Right forelimb (tissue), 1 donor: ENCODE measurements at places on chromosomes 1 and 21.
A peak's percentile ranks its signal among the peaks of the same experiment; 100 is the strongest.

- no peak for DNase-seq
Measured at GRCh38 chr1:223076362-223076761, 66.7 kb downstream of the TLR5 start.

DNA sequence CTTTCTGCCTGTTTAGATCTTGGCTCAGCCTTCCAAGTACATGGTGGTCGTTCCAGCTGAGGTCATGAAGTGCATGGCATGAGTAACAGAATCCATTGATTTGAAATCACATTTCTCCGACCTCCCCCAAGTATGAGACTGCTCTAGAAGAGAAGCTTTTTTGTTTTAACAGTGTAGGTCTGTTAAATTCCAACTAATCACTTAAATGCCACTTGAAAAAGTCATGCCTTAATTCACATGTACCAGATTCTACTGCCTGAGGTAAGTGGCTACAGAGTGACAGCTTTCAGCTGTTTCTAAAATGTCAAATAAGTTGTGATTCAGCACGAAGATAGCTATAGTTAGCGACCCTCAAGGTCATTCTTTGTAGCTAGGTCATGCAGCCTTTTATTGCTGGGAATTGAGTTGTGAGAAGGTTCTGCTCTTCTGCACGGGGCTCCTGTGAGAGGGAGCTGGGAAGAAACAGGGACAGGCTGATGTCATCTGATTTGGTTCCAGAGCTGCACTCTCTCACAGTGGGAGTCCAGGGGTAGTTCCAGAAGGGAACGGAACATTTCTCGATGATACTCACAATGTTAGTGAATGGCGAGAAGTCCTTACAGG lies 112.7 kb downstream of the VPS13D start:
- DNase-seq = no peak

DNA sequence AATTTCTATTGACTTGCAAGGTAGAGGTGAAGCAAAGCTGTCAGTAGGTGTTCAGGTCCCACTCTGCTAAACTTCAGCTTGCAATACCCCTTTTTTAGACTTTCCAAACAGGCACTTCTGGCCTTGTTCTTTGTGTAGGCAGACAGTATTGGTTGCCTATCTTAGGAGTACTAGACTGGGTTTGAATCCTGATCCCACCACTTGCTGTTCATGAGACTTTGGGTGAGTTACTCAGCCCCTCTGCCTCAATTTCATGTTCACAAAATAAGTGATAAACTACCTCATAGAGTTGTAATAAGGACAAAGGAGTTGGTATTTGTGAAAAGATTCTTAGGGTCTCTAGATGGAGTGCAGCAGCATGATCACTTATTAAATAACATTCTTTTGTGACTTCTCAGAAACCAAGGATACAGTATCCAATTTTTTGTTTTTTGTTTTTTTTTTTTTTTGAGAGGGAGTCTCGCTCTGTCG lies 5.2 kb downstream of the RCC1 start:
- DNase-seq = no peak

GRCh38 chr1:100130552-100131077 lies 2.1 kb downstream of the SASS6 start:
- DNase-seq = no peak

- DNase-seq = peak; percentile 38
Measured at GRCh38 chr1:154784924-154785531, 85.1 kb downstream of the KCNN3 start.

GRCh38 chr1:1833456-1833855 lies 55.2 kb upstream of the NADK start:
- DNase-seq = no peak

- DNase-seq = no peak
Measured at GRCh38 chr1:175307160-175307559, 114.6 kb upstream of the KIAA0040 start.

DNA sequence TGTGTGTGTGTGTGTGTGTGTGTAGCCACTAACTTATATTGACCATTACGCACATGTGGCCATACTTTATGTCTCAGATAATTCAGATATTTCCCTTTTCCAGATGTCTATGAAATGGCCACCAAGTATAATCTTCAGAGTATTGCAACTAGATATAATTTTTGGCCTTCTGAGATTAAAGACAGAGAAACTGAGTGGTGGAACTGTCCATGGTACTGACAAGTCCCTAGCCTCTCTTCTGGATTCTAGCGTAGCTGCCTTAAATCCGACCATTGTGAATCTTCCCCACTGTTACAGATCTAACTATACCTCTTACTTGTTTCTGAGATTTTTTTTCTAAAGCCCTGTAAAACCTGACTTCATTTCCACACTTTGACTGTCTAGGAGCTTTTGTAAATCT lies 100.0 kb upstream of the SERTAD4 start:
- DNase-seq = no peak

DNA sequence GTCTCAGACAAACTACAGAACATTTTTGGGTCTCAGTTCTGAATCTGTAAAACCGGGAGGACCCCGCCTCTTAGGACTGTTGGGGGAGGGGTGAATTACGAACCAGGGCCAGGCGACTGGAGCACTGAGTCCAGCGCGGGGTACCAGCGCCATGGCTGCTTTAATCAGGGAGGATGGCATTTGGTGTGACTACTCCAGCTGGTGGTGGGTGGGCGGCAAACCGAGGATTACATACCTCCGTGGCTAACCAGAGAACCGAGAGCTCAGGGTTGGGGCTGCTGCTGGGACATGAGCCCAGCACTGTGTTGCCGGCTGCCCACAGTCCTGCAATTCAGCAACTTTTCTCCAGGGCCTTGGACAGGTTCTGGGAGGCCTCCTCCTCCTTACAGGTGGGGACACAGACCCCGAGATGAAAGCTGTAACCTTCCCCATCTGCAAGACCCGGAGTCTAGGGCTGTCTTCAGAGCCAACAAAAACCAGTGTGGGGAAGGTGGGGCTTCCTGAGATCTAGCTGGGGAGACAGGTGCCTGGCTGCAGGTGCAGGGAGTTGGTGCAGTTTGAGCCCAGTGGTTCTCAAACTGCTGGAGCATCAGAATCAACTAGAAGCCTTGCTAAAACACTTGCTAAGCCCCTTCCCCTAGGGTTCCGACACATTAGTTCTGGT lies 273.5 kb downstream of the FOXD2 start:
- DNase-seq = no peak

DNA sequence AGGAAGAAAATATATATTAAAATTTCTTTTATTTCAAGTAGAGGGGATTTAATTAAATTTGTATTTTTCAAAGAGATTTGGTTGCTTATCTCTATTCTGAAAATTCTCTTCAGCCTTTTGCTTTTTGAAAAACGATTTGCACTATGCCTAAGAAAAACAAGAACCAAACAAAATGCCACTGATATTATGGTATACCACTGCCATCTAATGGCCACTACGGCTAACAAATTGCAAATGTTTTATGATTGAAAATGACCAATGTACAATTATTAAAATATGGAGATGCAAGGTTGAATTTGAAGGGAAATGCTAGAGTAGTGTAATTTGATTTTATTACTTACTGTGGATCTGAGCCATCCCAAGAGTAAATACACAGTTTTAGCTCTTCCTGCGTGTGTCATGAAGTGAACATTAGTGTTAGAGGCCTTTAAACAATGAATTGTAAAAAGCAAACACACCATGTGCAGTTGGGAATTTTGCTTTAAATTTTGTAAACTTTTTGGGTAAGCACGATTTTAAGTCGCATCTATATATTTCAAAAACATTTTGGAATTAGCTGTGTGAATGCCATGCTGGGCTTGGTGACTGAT lies 137.4 kb upstream of the USP25 start:
- no peak for DNase-seq

GRCh38 chr21:41600116-41600515 lies 92.2 kb upstream of the TMPRSS2 start:
- no peak for DNase-seq

GRCh38 chr1:105102371-105102770 lies 1352.7 kb downstream of the AMY1C start:
- DNase-seq = no peak

DNA sequence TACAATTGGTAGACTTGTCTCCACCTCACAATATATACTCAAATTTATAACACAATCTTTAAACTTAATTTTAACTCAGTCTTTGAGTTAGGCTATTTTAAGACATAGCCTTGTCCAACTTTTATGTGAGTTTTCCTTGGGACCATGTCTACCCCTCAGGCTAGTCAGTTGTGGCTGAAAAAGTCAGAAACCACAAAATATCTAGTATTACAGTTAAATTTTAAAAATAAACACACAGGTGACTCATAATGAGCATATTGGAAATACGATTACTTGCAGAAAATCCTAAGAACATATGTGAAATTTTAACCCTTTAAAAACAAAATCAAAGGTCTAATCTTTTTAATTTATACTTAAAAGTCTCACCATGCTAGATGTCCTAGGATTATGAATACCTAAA lies 4.8 kb upstream of the ASB17 start:
- DNase-seq = no peak

GRCh38 chr1:15736892-15737261 lies 819 bp downstream of the SLC25A34 start:
- DNase-seq = no peak

GRCh38 chr1:204797401-204797800 lies 73.3 kb upstream of the NFASC start:
- DNase-seq = no peak

DNA sequence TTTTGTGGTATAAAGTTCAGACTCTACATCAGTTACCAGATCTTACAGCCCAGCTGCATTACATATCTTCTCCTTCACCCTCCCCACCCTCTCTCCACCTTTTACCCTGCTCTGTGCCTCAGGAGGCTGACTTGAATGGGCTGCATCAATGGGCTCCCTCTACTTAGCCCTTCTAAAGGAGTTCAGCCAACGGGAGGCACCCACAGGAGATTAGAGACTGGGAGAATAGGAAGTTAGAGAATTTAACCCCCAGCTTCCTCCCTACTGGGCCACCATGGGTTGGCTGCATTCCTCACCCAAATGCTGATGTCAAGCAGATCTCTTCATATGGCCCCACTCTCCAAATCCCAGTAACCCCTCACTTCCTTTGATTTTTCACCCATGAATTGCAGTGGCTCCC lies 17.1 kb upstream of the DUSP23 start:
- DNase-seq = no peak

GRCh38 chr1:44108241-44108640 lies 10.4 kb upstream of the KLF17 start:
- DNase-seq = no peak

DNA sequence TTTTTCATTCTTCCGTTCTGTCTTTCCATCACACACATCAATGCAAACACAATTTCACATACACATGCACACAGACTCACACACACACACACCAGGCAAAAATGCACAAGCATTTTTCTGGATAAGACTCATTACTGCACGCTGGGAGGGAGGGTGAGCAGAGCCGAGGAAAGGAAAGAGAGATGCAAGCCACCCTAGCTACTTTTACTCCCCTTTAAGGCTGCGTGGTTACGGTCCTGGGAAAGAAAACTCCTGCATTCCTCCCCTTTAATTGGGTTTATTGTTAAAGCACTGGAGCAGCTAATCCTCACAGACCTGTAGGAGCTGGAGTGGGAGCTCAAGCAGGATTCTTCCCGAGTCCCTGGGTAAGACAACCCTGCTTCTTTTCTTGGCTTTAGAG lies at the start of gene CAMK1G:
Gene CAMK1G (plus strand): TSS at position 307 of the 400 bp plus-strand sequence. CDS start 11,270 bp downstream, outside the sequence.
- no peak for DNase-seq

- no peak for DNase-seq
Measured at GRCh38 chr1:100400404-100400803, 48.1 kb downstream of the CDC14A start.

DNA sequence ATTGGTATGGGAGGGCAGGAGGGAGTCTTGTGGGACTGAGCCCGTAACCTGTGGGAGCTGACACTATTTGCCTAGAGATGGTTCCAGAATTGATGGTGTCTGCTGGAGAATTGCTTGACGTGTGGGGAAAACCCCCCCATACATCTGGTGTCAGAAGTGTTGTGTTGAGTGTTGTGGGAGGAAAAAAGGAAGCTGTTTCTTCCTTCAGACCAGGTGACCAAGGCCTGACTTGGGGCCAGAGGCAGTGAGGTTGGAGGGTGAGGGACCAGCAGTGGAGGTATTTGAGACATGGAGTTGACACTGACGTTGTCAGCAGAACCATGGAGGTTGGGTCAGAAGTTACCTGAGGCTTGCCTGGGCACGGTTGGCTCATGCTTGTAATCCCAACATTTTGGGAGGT lies 8.3 kb downstream of the SHISAL2A start:
- no peak for DNase-seq

DNA sequence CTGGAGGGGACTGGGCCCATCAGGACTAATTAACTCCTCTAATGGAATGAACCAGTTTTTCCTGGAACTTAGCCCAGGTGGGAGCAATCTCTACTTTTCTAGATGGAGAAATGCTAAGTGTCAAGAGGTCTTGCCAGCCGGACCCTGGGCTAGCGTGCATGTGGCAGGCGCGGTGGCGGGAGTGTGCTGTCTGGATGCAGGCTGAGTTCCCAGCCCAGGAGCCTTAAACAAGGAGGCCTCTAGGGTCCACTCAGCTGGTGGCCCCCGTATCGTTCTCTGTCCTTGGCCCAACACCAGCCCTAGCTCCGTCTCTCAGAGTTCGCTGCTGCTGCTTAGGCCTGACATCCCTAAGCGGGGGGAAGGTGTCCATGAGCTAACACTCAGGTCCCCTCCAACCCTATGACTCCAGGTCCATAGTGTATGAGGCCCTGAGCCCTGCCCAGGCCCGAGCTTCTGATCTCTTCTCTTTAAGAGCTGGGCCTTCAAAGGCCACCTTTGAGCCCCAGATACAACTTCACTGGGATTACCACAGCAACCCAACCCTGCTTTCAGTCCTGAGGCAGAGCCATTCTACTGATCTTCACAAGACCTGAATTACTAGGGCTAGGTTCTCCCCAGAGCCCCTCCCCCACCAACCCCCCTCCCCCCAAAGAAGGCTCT lies 3.7 kb upstream of the KCNC4 start:
- no peak for DNase-seq

DNA sequence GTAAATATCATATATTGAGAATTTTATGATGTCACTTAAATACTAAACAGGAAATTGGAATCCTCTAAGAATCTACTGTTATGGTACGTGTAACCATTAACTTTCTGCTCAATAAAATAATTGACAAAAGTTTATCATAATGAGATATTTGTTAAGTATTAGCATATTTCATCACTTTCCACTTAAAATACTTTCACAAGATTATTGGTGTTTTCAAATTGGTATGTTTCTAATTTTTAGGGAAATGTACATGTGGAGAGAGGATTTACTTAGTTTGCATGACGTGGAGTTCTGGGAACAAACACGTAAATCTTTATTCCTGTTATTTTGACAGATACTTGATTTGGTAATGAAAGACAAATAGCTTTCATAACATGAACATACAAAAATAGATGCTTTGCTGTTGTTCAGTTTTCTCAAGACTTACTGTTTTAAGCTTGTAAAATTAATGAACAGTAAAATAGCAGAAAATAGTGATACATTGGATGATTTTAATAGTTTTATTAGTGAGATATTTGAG lies 1.6 kb downstream of the SRSF11 start:
- no peak for DNase-seq
